ENCODE measurements at places on chromosomes 7 and 10. TPM values are rescaled to one million over a fixed set of nuclear protein-coding genes. Genes with fewer than 3 reads are reported as not detected.

GRCh38 chr10:132036887-132037675 is 28.7 kb upstream of the JAKMIP3 start:
- peak; percentile 15 for DNase-seq

DNA sequence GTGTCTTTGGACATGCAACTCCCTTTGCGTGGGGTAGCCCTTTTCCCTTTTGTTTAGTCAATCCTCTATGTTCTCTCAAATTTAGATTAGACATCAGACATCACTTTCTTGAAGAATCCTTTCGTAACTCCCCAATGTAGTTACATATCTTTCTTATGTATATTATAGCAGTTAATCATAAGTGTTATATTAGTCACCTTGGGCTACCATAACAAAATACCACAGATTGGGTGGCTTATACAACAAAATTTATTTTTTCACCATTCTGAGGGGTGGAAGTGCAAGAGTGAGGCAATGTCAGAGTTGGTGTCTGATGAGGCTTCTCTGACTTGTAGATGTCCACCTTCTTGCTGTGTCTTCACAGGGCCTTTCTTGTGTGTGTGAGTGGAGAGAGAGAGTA is 105.7 kb downstream of the PHTF2 start:
- DNase-seq: no peak

DNA sequence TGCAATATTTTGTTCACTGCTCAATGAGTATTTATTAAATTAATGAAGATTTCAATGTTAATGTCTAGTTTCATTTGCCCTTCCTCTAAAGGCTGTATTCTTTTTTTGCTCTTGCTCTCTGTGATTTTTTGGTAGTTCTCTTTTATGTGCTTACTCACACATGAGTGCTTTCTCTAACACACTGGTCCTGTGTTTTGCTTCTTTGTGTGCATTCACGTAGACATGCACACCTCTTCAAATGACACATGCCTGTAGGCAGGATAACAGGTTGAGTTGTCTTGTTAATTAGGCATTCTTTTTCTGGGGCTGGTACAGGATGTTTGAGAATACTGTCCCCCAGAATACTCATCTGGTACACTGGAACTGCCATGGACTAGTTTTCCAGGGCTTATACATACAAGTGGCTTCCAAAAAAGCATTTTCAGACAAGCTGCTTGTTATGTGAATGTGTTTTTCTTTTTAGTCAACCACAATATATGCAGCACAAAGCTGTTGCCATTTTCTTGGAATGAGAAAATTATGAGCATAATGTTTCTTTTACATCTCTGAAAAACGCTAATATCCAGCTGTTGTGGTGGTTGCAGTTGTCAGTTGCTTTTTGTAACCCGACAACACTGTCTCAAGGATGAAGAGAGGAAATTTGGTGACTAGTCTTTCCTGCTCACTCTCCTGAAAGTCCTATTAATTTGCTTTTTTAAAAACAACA is 416.4 kb downstream of the AUTS2 start:
- DNase-seq: no peak

DNA sequence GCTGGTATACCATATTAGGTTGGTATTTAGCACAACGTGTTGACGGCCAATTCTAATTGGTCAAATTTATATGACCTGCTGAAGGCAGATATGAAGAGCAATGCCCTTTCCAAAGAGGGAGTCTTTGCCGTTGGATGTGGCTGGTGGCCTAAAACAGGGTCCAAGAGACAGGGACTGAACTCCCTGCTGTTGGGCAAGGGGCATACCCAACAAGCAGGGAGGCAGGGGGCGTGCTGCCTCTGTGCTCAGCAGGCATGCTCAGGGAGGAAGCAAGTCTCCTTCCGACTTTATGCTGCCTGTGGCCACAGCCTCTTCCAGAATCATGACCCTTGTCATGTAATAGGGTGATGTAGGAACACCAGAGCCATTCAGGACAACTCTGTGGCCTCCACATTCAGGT is 167.7 kb upstream of the NPVF start:
- no peak for DNase-seq

- peak; percentile 56 for DNase-seq
Observed at GRCh38 chr10:110530131-110530831, 32.6 kb downstream of the DUSP5 start.

DNA sequence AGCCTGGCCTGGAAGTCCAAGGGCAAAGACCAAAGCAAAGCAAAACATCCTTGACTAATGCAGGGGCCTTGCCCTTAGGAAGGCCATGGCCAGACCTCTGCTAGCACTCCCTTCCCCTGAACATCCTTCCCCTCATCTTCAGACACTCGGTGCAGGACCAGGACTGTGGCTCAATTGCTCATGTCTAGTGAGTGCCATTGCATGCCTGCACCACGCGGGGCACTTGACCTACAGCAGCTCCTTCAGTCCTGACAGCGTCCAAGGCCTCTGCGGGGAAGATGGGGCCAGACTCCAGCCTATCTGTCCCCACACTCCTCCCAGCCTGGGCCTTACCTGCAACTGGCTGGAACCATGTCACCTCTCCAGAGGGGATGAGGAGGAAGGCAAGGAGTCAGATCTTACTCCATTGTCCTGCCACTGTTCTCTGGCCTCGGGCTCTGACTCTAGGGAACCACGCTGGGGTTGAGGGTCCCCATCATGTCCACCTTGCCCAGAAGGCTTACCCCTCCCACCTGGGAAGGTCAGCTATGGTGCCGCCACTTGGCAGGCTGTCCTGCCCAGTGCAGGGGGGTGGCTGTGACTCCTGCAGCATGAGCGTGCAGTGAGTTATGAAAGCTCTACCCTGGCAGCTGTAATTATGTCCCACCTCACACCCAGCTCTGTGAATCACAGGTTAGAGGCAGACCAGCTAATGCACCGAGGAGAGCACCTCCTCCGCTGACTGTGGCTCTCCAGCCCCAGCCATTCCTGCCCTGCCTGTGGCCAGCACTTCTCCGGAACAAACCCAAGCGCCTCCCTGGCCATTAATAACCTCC is 16.1 kb downstream of the DRGX start:
- no peak for DNase-seq

DNA sequence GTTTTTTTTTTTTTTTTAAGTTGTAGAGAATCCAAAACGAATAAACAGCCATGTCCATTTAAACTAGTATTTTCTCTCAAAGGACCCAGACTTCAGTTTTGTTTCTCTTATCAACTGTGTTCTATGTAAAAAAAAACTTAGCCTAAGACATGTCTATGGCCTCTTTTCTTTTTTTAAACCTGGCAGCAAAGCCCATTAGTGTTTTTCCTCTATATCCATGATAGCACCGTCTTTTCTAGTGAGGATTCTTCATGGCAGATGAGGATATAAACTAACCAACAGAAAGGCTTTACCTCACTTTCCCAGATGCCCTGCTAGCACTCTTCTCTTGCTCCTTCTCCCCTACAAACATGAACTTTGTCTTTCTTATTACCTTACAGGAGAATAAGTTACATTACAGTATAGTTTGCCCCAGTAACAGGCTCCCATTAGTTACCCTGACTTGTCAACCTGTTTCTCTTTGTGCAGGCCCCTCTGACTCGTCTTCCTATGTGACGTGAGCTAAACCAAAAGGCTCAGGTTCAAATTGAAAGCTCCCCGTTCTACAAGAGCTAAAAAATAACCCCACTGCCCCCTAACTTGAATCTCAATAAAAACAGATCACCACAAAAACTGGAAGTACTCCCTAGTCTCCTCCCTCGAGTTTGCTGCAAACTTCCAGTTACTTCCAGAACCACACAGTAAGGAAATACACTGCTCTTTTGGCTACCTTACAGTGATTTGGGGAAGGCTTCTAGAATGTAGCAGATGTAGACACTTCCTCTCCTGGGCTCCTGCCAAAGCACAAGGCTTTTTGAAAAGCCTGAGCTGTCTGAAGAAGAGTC is 20.1 kb downstream of the P4HA1 start:
- peak; percentile 89 for DNase-seq

DNA sequence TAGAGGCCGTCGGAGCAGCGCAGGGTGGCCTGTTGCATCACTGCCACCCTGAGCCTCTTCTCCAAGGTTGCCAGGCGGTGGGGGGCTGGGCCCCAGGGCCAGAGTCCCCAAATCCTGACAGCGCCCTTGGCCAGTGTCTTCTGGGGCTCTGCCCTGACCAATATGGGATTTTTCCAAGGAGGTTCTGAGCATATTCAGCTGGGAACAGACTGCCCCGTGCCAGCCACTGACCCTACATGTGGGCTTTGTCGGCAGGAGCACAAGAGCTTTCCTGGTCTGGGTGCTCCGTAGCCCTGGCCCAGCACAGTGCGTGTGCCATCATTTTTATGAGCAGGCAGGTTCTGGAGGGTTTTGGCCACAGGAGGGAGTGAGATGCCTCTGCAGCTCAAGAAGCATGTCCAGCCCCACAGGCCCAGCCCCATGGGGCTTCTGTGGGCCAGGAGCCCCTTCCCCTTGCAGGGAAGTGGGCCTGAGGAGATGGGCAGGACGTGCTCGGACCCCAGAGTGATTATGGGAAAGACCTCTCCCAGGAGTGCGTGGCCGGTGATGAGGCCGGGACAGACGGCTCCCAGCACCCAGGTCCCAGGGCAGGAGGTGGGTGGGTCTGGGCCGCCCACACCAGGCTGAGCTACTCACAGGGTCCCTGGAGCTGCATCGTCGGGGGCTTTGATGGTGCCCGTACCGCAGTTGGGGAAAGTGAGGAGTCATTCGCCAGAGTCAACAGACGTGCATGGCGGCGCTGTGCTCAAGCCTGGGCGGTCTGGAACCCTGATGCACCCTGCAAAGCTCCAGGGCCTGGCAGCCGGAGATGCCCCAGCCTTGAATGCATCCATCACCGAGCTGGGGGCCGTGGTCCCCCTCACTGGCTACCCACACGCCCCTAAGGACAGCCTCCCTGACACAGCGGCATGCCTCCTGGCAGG is 66.6 kb downstream of the PWWP2B start:
- no peak for DNase-seq

- no peak for DNase-seq
Observed at GRCh38 chr7:84982199-84982598, 204.7 kb downstream of the SEMA3D start.

- peak; percentile 68 for DNase-seq
Observed at GRCh38 chr7:36487756-36488336, 98.2 kb downstream of the ANLN start.

Gene GDF2
- total RNA-seq: 1.7 TPM

Gene AGR3
- total RNA-seq: not detected

Gene CHST15
- total RNA-seq: 12.5 TPM

Gene PAPOLB
- total RNA-seq: 1.9 TPM

Gene MBL2
- total RNA-seq: 1.2 TPM

Gene FEZF1
- total RNA-seq: 0.48 TPM

Gene DGKB
- 15.4 TPM for total RNA-seq

Gene RPEL1
- total RNA-seq: 3.9 TPM

All from umbilical cord (tissue), 2 donors.